Fibroblast of the aortic adventitia (primary cell): ENCODE measurements at places on chromosomes 11 and 22.

DNA sequence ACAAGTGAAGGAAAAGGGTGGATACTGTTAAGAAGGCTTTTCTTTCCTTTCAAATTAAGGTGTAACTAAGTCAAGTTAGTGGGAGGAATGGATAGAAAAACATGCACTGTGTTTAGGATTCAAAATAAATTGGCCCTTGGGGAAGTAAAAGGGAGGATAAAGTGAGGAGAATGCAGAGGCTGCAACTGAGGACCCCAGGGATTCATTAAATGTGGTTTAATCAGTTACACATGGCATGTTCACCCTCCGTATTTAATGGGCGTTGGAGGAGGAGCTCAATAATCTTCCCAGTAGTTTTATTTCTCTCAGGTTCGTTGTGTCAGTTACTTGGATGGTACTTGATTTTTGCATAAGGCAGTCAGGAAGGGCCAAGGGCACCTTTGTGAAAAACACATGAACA is 966.3 kb downstream of the JRKL start:
- DNase-seq, result no peak

DNA sequence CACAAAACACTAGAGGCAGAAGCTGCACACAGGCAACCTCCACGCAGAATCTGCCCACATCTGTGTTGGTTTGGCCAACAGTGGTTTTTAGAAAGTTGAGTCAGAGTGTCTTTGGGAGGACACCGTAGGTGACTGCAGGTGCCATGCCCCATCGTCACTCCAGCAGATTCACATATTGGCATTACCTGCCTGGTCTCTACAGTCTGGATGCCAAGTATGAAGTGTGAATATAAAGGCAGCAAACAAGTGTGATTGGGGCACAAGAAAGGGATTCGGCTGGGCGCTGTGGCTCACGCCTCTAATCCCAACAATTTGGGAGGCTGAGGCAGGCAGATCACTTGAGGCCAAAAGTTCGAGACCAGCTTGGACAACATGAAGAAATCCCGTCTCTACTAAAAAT is 11.0 kb upstream of the FXYD2 start:
- no peak for DNase-seq

- no peak for DNase-seq
Observed at GRCh38 chr22:44964722-44965078, 45.1 kb downstream of the PHF21B start.

- no peak for DNase-seq
Observed at GRCh38 chr11:31233425-31233824, 136.1 kb downstream of the DCDC1 start.

DNA sequence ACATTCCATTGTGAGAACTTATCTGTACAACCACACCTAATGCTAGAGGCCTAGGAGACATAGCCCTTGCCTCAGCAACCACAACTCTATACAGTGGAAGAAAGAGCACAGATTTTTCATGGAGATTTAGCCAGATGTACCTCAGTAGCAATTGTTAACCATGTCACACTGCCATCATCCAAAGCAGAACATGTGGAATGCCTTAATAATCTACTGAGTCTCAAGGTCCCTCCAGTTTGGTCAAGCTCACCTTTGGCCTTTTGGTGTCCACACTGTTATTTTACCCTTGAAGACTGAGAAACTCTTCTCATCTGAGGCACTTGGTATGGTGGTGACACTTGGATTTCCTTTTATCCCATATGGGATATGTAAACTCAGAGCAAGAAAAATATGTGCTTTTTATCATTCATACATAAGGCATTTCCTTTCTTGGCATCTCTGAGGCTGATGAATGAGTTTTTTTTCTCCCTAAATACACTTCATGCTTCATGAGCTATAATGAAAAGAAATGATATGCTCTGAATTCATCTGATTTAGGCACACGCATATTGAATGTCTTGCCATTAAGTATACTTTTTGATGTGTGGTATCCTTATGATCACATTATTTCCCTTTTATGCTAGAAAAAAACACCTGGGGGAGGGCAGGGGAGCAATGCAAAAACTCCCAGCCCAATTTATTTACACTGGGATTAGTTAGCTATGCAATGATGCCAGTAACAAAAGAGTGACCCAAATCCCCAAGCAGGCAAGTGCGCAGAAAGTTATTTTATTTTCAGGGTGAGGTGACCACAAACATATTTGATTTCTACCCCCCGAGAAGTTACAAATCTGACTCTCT is 63.3 kb upstream of the ME3 start:
- peak; percentile 87 for DNase-seq

DNA sequence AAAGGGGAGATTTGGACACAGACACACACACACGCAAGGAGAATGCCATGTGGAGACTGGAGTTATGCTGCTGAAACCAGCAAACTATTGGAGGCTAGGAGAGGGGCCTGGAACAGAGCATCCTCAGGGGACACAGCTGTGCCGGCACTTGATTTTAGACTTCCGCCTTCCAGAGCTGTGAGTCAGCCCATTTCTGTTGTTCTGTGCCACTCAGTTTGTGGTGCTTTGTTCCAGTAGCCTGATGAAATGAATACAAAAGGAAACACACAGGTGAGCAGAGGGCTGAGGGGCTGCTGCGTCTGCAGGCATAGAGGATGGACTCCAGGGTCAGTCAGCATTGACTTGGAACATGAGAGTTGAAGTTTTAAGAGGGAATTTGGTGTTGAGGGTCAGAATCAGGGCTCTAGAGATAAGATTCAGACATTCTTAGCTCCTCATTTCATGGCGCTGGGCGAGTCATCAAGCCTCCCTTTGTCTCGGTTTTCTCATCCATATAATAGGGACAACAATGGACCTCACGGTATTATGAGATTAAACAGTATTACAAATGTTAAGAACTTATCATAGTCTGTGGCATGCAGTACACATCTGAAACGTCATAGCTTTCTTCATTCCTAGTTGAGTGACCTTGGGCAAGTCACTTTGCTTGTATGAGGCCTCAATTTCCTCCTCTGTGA is 191.0 kb downstream of the MIAT start:
- peak; percentile 71 for DNase-seq

GRCh38 chr11:2588809-2589537 is 110.8 kb downstream of the KCNQ1OT1 start:
- no peak for DNase-seq
